Activated CD8-positive, alpha-beta memory T cell treated with anti-CD3 and anti-CD28 coated beads, Interleukin-2, amount 50 U/mL, for 4 hours (primary cell): ENCODE measurements at places on chromosomes 3 and 15.

GRCh38 chr3:192747145-192747544 is 19.8 kb upstream of the FGF12 start:
- no peak for DNase-seq

DNA sequence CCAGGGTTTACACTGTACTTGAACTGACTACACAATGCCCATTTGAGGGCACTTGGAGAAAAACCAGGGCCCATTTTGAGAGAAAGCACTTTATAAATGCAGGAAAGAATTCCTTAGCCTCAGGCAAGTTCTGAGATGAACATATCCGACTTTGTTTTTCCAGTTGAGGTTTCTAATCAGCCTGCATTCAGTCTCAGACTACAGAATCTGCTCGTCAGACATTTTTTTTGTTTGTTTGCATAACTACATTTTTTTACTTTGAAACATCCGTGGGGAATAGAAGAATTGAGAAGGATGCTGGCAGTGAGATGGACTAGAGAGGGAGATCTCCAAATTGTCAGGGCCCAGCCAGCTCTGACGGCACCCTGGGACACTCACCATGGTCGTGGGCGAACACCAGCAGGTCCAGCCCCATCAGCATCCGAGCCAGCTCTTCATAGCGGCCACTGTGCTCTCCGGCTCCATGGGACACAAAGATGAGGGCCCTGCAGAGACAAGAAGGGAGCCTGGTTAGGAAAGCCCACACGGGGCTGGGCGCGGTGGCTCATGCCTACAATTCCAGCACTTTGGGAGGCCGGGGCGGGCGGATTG is 40.8 kb downstream of the MGLL start:
- DNase-seq = no peak

DNA sequence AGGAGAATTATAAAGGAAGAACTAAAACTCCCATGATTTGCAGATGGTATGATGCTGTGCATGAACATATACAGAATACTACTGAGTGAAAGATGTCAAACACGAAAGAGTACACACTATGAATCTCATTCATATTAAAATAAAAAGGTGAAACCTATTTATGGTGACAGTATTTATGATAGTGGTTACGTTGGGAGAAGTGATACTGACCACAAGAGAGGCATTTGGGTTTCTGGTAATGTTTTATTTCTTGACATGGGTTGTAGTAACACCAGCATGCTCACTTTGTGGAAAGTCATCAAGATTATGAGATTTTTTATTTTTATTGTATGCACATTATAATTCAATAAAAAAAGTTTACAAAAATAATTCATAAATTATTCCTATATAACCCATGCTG is 324.0 kb downstream of the GAP43 start:
- DNase-seq = no peak

DNA sequence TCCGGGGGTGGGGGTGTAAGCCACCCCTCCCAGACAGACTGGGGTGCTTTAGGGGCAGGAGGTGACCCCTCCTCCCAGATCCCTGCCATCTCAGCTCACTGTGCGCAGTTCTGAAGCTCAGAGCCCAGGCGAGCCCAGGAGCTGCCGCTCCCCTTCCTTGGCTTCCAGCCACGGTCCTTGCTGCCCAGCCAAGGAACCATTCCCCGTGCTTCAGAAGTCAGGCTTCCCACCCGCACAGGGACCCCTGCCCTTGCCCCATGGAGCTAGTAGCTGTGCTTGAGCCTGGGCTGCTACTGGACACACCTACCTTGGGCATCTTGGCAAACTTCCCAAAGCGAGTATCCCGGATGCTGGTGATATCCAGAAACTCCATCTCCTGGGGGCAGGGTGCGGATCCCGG is 4.8 kb downstream of the PLCB2 start:
- no peak for DNase-seq

DNA sequence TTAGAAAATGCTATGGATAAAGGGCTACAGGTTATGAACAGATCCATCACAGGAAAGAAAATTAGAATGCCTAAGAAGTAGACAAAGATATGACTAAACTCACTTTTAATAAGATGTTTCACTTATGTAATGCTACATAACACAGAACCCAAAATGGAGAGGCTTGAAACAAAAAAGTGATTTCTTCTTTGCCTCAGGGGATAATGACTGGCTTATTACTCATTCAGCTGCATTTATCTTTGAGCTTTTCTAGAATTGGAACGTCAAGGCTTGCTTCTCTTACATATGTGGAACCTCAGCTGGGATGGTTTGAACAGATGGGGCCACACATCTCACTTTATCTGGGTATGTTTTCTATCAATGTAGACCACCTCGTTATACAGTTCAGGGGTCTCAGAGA is 120.6 kb upstream of the EPHA3 start:
- no peak for DNase-seq

DNA sequence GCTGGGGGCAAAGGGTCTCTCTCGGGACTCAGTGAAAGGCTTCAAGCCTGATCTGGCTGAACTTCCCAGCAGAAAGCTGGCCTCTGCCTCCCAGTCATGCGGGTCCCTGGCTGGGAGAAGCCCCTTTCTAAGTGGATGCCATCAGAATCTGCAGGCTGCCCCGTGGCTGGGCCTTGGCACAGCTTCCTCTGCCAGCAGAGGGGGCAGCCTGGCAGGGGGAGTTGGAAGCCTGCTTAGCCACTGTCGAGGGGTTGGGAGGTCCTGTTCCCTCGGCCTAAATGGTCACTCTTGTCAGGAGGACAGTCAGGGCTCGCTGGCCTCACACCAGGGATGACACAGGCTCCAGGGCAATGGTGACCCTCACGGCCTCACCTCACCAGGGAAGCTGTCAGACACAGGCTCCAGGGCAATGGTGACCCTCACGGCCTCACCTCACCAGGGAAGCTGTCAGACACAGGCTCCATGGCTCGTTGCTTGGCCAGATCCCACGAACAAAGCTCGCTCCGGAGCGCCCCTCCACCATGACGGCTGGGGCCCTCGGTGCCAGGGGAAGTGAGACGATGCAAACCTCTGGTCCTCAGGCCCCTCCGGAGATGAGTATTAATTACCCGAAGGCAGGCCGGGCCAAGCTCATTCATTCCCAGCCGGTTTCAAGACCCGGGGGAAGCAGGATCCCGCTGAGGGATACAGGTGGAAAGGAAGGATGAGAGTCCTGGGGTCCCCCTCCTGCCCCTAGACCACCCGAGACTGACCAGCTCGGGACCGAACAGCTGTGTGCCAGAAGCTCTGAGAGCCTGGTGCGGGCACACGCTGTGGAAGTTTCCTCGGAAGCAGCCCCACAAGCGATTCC is 151.0 kb downstream of the CHSY1 start:
- no peak for DNase-seq

DNA sequence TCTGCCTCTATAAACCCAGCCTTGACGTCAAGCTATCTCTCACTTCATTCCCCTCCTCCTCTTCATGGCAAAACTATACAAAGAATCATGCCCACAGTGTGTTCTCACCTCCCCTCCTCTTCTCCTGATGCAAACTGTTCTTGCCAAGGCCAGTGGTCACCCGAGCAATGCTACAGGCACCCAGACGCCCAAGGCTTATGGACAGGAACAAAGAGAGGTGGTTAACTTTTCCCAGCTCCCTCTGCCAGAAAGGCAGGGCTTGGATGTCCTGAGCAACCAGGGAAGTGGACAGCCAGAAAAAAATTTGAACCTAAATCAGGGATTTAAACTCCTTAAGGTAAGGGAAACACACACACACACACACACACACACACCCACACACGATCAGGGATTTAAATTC is 5.1 kb downstream of the SLC41A3 start:
- no peak for DNase-seq

- DNase-seq = no peak
Measured at GRCh38 chr3:56125358-56126005, 342.8 kb downstream of the ERC2 start.

DNA sequence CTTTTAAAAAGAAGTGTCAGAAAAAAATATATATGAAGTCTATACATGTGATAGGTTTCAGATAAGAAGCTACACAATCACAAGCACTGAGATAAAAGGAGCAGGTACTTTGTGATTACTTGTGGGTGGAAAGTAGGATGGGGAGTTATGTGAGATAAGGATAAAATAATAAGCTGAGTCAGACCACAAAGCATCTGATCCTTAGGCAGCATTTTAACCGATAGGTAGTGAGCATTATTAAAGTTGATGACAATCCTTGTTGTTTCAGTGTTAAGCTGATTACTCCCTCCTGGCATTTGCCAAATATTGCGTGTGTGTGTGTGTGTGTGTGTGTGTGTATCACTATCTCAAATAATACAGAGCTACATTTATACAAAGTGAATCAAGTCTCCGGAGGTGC is 483.1 kb downstream of the NAALADL2 start:
- no peak for DNase-seq

DNA sequence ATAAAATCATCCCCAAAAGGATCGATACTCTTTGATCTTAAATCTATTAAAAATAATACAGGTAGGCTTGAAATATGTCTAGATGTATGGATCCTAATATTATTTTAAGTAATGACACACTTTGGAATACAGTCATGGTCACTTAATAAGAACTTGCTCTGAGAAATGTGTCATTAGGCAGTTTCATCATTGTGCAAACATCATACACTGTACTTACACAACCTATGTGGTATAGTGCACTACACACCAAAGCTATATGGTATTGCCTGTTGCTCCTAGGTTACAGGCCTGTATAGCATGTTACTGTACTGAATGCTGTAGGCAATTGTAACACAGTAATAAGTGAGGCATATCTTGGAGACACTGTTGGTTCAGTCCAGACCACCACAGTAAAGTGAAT is 307.1 kb downstream of the RAP2B start:
- no peak for DNase-seq

GRCh38 chr3:39102504-39103323 is 4.7 kb downstream of the GORASP1 start:
- DNase-seq = no peak

- DNase-seq = peak; percentile 55
Measured at GRCh38 chr3:69306239-69307185, 79.4 kb downstream of the FRMD4B start.

DNA sequence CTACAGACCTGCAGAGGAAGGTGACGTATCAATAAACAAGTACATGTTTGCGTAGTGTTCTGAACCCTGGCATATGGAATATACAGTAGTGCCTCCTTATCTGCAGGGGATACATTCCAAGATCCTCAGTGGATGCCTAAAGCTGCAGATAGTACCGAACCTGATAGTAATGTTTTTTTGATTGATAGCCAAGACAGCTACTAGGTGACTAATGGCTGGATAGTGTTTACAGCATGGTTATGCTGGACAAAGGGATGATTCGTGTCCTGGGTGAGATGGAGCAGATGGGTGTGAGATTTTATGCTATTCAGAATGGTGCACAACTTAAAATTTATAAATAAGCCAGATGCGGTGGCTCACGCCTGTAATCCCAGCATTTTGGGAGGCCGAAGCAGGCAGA is 55.8 kb upstream of the IGF2BP2 start:
- DNase-seq = no peak

DNA sequence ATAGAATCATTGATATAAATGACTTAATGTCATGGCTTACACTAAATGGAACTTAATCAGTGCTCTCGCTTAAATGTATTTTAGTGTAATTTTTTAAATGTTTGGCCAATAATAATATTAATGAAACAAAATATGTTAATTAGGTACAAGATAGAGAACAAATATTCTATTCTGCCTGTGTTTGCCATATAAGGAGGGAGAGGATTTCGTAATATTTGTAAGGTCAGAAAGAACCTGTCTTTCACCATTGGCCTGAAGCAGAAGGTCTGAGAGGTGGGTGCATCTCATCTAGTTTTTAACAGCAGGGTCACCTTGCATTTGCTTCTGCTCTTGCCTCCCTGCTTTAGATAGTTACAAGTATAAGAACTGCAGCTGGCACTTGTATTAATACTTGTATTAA is 2.5 kb downstream of the GPR87 start:
- no peak for DNase-seq

- DNase-seq = no peak
Measured at GRCh38 chr3:121996441-121996840, 25.6 kb downstream of the ILDR1 start.

- no peak for DNase-seq
Measured at GRCh38 chr15:101089579-101090427, 162.0 kb downstream of the CHSY1 start.

DNA sequence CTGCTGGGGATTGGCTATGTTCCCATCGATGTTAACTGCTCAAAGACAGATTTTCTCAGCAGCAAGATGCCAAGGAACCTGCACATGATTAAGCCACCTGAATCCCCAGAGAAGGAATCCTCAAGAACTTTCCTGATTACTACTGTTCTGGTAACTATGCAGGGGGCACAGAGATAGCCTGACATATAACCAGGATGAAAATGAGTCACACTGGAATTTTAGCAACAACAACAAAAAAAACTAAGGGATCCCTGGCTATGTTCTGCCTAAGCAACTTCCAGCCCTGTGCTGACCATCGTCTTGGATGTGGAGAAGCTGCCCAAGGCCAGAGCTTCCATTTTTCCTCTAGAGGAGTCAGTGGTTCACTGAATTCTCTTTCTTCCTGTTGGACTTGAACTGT is 13.8 kb downstream of the RIOX2 start:
- DNase-seq = no peak

- no peak for DNase-seq
Measured at GRCh38 chr3:197487911-197488391, 67.8 kb downstream of the BDH1 start.

GRCh38 chr15:65836665-65837064 is 32.6 kb upstream of the RAB11A start:
- no peak for DNase-seq

DNA sequence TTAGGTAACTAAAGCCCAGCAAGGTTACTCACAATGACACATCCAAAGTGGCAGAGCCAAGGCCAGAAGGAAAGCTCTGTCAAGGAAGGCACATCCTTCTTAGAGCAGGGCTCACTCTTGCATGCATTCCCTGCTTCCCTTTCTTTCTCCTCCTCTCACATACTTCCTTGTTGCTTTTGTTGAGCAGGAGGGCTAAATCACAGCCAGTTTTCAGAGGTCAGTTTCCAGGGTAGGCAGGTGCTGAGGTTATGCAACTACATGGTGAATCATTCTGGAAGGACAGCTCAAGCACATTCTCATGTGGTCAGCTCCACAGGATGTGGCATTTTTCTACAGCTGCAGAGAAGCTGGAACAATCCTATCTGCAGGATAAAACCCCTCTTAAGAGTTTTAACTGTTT is 275.6 kb downstream of the ZNF621 start:
- DNase-seq = no peak

DNA sequence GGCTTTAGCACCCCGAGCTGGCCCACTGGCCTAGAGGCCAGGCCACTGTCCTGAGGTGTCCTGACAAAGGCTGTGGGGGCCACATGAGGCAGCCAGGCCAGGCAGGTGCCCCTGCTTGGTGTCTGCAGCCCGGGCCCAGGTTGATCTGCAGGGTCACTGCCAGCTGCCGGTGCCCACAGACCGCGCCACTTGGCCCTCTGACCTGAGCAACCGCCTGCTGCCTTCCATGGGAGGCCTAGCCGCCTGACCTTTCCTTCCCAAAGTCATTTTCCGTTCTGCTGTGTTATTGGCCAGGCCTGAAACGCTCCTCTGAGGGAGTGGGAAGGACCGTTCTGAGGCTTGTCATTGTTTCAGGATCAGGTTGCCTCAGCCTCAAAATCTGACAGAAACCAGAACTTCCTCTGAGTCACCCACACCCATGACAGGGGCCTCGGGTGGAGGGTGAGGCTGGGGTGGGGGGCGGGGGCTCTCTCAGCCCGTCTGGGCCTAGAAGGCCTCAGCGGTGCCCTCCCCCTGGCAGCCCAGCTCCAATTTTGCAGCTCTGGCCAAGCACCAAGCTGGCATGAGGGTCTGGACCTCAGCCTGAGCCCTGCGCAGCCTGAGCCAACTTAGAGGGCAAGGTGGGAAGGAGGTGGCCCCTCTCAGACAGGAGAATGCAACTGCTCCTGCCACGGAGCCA is 140.7 kb upstream of the MEF2A start:
- DNase-seq = peak; percentile 57

GRCh38 chr15:66144978-66145725 is 108.4 kb downstream of the MEGF11 start:
- no peak for DNase-seq
